Neuronal stem cell (in vitro differentiated cells): ENCODE measurements at places on chromosomes 16 and 17.
A peak's percentile ranks its signal among the peaks of the same experiment; 100 is the strongest.

DNA sequence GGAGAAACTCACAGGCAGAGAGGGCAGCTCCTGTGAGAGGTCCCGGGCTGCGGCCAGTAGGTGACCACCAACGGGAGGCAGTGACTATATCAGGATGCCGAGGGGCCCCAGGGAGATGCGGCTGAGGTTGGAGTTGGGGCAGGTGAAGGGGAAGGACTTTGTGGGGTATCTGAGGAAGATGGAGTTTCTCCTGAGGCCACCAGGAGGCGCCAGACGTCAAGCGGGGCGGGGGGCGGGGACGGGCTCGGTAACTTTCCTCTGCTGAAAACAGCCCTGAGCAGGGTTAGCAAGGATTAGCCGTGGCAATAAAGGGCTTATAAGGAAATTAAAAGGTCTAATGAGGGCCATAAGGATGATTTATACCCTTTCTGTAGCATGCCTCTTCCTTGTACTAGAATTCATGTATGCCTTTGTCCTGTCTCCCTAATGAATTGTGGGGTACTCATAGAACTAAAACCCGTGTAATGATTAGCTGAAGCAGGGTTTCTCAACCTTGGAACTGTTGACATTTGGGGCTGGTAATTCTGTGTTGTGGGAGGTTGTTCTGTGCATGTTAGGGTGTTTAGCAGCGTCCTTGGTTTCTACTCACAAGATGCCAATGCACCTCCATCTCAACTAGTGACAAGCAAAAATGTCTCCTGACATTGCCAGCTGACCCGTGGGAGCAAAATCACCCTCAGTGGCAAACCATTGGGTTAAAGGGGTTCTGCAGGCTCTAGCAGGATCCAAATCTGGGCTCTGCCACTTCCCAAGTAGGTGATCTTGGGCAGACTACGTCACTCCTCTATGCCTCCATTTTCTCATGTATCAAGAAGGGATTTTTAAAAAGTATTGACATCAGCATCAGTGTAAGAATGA lies 74.8 kb upstream of the GRIN2A start:
- peak; percentile 55 for DNase-seq

DNA sequence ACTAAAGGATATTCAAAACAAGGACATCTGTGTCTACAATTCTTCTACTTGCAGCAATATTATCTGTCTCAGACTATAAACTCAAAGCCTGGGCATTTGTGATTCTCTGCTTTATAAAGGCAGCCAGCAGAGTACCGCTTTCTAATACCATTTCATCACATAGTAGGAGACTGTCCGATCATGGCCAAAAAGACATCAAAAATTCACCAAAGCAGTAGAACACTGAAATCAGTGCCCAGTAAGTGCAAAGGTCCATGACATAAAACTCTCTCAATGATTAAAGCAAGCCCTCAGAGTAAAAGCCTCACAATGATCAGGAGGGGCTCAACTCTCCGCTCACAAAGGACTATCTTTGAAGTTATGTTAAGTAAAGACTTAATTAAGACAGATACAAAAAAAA lies 23.0 kb downstream of the ERN1 start:
- DNase-seq: no peak

DNA sequence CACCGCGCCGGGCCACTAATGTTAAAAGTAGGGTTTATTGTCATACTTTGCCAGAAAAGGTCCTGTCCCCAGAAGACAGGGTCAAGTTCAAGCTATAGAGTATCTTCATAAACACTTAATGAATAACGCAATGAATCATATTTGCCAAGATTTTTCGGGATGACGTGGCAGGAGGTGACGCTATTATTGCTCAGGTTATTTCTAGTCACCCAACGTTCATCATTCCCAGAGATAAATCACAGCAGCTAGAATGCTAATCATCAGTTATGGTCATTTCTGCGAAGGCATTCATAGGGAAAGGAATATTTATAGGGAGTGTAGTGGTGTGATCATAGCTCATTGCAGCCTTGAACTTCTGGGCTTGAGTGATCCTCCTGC lies 2.0 kb downstream of the TMC5 start:
- DNase-seq: no peak

GRCh38 chr17:41287050-41287449 lies 11.6 kb downstream of the KRTAP9-7 start:
- DNase-seq: no peak
